ENCODE measurements at places on chromosomes 12 and 14.

DNA sequence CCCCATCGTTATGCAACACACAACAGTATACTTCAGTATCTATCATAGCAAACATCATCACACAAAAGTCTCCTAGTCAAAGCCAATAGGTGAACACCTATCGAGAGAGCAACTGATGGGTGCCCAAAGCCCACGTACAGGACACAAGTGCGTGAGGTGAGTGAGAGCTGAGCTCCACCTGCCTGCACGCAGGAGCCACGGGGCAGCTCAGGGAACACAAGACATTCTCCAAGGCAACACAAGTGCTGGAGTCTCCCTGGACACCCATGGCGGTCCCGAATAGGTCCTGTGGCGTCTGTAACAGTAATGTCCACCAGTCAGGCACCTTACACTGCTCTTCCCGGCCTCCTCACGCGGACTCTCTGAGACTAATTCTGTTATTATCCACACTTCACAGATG is 44.3 kb downstream of the CDC42BPB start:
- no peak overlapping the region for H3K27ac ChIP-seq
- H3K27me3 ChIP-seq: no peaks in the 10 kb centered on the region
- H3K4me3 ChIP-seq: no peak overlapping the region
- H3K36me3 ChIP-seq: peaks cover 2% of the 10 kb centered on the region

GRCh38 chr14:74531467-74531866 is 37.9 kb downstream of the ISCA2 start:
- no peaks in the 10 kb centered on the region for H3K4me1 ChIP-seq
- no peak overlapping the region for H3K27ac ChIP-seq
- H3K36me3 ChIP-seq: no peaks in the 10 kb centered on the region

DNA sequence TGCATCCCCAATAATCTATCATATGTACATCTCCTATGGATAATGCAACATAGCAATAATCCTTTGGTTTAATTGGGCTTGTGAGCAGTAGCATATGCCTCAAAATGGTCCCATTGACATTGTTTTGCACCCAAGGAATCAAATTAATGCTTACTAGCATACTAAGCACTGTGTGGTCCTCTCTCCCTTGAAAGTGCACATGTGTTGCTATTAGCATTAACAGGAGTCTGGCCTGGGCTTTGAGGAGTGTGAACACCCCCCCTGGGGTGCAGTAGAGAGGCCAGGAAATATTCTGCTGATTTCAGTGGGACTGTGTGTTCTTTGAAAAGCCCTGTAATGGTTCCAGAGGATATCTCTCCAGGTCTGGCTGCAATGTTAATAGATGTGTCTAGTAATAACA is 1148.4 kb downstream of the VRK1 start:
- H3K27me3 ChIP-seq: peaks cover 7% of the 10 kb centered on the region
- H3K27ac ChIP-seq: no peak overlapping the region
- H3K4me1 ChIP-seq: no peaks in the 10 kb centered on the region
- no peaks in the 10 kb centered on the region for H3K36me3 ChIP-seq

DNA sequence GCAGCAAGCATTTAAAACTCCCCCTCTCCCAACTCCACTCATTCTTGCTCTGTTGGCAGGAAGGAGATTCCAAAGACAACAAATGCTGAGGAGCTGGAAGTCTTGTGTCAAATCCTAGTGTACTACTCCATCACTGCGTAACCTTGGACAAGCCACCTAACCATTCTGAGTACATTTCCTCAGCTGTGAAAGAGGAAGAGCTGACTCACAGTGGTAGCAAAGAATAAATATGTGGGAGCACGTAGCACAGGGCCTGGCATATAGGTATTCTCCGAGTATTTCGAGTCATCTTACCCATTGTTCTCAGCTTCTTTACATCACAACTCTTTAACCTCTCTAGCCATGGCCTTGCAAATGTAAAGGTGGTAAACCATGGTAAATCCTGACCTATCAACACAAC is 28.7 kb downstream of the EGLN3 start:
- H3K27ac ChIP-seq: no peak overlapping the region
- no peaks in the 10 kb centered on the region for H3K4me1 ChIP-seq
- no peak overlapping the region for H3K4me3 ChIP-seq
- DNase-seq: no peak

GRCh38 chr14:54864526-54864925 is 38.1 kb downstream of the GCH1 start:
- peaks cover 9% of the 10 kb centered on the region for H3K4me1 ChIP-seq
- no peaks in the 10 kb centered on the region for H3K36me3 ChIP-seq
- no peak overlapping the region for H3K27ac ChIP-seq
- no peak overlapping the region for H3K4me3 ChIP-seq
- H3K27me3 ChIP-seq: no peaks in the 10 kb centered on the region

GRCh38 chr12:80622271-80622670 is 85.2 kb upstream of the MYF6 start:
- no peaks in the 10 kb centered on the region for H3K36me3 ChIP-seq
- no peaks in the 10 kb centered on the region for H3K4me1 ChIP-seq
- no peak for DNase-seq

DNA sequence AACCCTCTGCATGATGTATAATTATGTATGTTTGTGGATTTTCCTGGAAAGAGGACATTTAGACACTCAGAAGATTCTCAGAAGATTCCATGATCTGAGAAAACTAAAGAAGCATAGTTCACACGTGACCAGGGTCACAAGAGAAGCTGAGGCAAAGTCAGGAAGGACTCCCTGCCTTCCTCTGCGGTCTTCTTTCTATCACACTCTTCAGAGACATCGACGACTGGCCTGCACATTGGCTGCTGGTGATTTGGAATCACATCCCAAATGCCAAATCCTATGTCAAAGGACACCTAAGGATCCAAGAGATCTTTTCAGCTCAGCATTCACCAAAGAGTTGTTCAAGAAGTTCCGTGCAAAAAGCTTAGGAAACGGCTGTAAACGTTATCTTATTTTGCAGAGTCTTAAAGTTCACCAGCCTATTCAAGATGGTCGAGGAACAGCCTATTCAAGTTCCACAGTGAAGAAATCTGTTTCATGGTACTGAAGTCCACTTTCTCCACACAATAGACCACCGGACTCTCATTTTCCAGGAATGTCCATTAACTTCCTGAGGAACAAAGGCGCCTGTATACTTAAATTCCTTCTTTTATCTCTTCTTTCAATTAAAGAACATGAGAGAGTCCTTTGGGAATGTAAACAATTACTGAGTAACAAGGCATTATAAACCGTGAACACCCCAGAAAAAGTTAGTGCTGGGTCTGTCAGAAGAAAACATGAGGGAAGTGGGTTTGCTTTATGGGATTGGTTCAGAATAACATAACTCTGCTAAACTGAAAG is 42.1 kb downstream of the IGF1 start:
- no peak overlapping the region for H3K27ac ChIP-seq
- H3K4me1 ChIP-seq: peaks cover 22% of the 10 kb centered on the region
- no peak overlapping the region for H3K4me3 ChIP-seq
- H3K27me3 ChIP-seq: no peaks in the 10 kb centered on the region
- DNase-seq: no peak
- H3K36me3 ChIP-seq: peaks cover 3% of the 10 kb centered on the region

DNA sequence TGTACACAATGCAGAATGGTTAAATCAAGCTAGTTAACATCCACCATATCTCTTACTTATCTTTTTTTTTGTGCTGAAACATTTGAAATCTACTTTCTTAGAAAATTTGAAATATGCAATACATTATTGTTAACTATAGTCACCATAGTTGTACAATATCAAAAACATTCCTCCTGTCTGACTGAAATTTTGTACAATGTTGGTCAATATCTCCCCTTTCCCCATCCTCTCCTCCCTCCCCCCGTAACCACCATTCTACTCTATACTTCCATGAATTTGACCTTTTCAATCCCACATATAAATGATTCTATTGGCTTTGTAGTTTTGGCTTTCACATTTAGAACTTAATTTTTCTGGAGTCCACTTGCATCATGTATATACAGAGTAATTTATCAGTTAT is 63.5 kb upstream of the DCD start:
- H3K27me3 ChIP-seq: peaks cover 23% of the 10 kb centered on the region
- no peaks in the 10 kb centered on the region for H3K4me1 ChIP-seq
- H3K36me3 ChIP-seq: no peaks in the 10 kb centered on the region
- no peak for DNase-seq
- no peak overlapping the region for H3K4me3 ChIP-seq

- H3K36me3 ChIP-seq: no peaks in the 10 kb centered on the region
- no peak overlapping the region for H3K27ac ChIP-seq
- H3K4me1 ChIP-seq: peaks cover 31% of the 10 kb centered on the region
- no peak for DNase-seq
- no peak overlapping the region for H3K4me3 ChIP-seq
These were observed 479.4 kb downstream of the VRK1 start for GRCh38 chr14:97276573-97276972.

GRCh38 chr14:24857277-24857676 is 192.7 kb downstream of the STXBP6 start:
- H3K36me3 ChIP-seq: no peaks in the 10 kb centered on the region
- H3K4me3 ChIP-seq: no peak overlapping the region
- peaks cover 2% of the 10 kb centered on the region for H3K4me1 ChIP-seq
- DNase-seq: no peak
- H3K27ac ChIP-seq: no peak overlapping the region

DNA sequence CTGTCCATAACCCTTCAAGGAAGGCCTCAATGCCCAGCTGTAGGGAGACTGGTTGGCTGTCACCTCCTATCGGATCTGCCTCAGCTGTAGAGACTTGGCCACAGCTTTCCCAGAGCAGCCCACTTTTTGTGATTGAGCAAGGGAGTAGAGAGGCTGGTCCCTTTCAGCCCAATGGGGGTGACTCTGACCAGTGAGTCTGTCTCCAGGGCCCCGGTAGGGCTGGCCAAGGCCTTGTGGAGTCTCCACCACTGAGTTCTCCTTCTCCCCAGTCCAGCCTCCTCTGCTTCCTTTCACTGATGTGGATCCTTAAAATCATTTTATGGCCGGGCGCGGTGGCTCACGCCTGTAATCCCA is 14.5 kb upstream of the HPD start:
- no peak overlapping the region for H3K27ac ChIP-seq
- no peaks in the 10 kb centered on the region for H3K36me3 ChIP-seq
- H3K4me1 ChIP-seq: no peaks in the 10 kb centered on the region
- no peak overlapping the region for H3K4me3 ChIP-seq
- no peaks in the 10 kb centered on the region for H3K27me3 ChIP-seq

GRCh38 chr12:64691227-64691794 is 67.9 kb downstream of the GNS start:
- H3K27ac ChIP-seq: peak overlapping the region; percentile 95
- H3K4me1 ChIP-seq: peaks cover 47% of the 10 kb centered on the region
- H3K27me3 ChIP-seq: no peaks in the 10 kb centered on the region
- no peak for DNase-seq
- peaks cover 4% of the 10 kb centered on the region for H3K36me3 ChIP-seq

DNA sequence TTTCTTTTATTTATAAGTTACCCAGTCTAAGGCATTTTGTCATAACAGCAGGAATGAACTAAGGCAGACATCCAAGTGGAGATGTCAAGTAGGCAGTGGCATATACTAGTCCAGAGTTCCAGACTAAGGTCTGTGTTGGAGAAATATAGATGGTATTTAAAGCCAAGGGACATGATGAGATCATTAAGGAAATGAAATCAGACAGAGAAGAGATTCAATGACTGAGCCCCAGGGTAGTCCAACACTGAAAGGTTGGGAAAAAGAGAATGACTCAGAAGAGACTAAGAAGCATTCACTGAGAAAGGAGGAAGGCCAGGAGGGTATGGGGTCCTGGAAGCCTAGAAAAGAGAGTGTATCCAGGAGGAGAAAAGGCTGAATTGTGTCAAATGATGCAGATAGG is 442.2 kb upstream of the CCDC196 start:
- no peak overlapping the region for H3K4me3 ChIP-seq
- DNase-seq: no peak
- H3K4me1 ChIP-seq: peaks cover 17% of the 10 kb centered on the region
- H3K27me3 ChIP-seq: no peaks in the 10 kb centered on the region
- no peak overlapping the region for H3K27ac ChIP-seq
- no peaks in the 10 kb centered on the region for H3K36me3 ChIP-seq

DNA sequence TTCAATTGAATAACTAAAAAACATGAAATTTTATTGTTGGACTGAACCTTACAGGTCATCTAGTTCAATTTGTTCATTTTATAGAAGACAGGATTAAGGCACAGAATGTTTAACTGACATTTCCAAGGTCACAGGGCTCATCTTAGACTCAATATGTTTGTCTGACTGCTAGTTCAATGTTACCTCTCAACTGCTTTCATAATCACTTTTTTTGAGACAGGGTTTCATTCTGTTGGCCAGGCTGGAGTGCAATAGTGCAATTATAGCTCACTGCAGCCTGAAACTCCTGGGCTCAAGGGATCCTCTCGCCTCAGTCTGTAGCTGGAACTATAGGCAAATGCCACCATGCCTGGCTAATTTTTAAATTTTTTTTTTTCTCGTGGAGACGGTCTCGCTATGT is 24.4 kb upstream of the ITGA5 start:
- H3K4me3 ChIP-seq: no peak overlapping the region
- H3K27ac ChIP-seq: no peak overlapping the region
- H3K27me3 ChIP-seq: peaks cover 22% of the 10 kb centered on the region

DNA sequence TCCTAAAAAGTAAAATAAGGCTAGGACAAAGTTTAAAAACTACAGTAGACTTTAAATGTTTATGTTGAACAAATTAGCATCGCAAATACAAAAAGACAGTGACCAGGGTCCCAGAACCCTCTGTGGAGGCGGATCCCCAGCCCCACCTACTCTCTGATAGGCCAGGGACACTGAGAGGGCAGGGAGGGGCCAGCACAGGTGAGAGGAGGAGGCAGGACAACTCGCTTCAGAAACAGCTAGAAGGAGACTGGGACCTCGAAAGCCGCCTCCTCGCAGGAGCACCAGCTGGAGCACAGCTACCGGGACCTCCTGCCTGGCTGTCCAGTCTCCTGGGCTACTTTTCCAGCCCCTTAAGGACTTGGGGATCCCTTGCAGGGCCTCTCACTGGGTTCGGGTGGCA is 992 bp downstream of the DNAH10 start:
- peaks cover 2% of the 10 kb centered on the region for H3K36me3 ChIP-seq
- no peak overlapping the region for H3K4me3 ChIP-seq
- no peak for DNase-seq
- peaks cover 24% of the 10 kb centered on the region for H3K27me3 ChIP-seq

DNA sequence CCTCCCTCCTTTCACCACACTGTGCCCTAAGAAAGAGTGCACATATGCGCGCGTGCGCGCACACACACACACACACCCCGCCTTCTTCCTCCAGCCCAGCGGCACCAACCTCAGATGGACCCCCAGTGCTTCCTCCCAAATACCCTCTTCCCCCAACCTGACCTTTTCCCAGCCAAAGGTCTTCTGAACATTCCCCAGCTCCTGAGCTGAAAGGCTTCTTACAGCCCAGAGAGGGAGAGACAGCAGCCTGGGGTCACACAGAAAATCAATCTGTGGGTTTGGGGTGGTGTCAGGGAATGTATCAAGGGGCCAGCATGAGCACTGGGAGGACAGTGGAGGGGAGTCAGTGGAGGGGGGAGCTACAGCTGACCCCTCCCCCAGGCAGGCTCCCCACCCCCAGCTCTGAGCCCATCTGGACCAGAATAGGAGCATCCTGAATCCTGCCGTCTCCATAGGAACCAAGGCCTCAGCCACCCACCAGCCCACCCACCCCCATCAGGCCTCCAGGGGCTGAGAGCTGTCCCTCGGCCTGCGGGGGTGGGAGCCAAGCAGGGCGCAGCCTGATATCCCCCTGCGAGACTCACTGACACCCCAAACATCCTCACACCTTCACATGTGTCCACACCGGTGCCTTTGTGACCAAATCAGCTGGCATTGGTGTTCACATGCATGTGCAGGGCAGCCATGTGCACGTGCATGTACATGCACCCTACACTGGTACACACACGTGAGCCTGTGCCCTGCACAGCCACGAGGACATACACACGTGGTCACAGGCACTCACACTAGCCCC is 5.7 kb downstream of the RASAL1 start:
- peaks cover 59% of the 10 kb centered on the region for H3K27me3 ChIP-seq
- H3K27ac ChIP-seq: no peak overlapping the region
- no peaks in the 10 kb centered on the region for H3K36me3 ChIP-seq
- no peak for DNase-seq
- no peaks in the 10 kb centered on the region for H3K4me1 ChIP-seq
